Parietal lobe (tissue), 2 donors: ENCODE measurements at places on chromosomes 1 and 21. TPM values are rescaled to one million over a fixed set of nuclear protein-coding genes. Genes with fewer than 3 reads are reported as not detected.

Gene SLC1A7
- not detected for total RNA-seq

Gene CD247
- total RNA-seq: 3.1 TPM

Gene KRTAP12-3
- total RNA-seq: not detected

Gene FNDC10
- total RNA-seq: 2.2 TPM

Gene MAP3K21
- 6.6 TPM for total RNA-seq

Gene PKP1
- total RNA-seq: not detected

Gene PTPN7
- not detected for total RNA-seq

Gene CFHR4
- total RNA-seq: 0.94 TPM

Gene TRIM17
- total RNA-seq: 2.2 TPM

Gene TMPRSS15
- not detected for total RNA-seq

Gene AK5
- 31.0 TPM for total RNA-seq

Gene BNIPL
- 0.31 TPM for total RNA-seq

Gene DCDC2B
- not detected for total RNA-seq

Gene SIM2
- not detected for total RNA-seq

Gene CCDC18
- total RNA-seq: 9.1 TPM

Gene IFI44
- 100 TPM for total RNA-seq
